ENCODE measurements at places on chromosomes 2 and 18.
A peak's percentile ranks its signal among the peaks of the same experiment; 100 is the strongest.

- no peak for DNase-seq
Measured at GRCh38 chr2:68235090-68235489, 17.2 kb downstream of the PPP3R1 start.

- no peak for DNase-seq
Measured at GRCh38 chr2:216596980-216597509, 36.2 kb upstream of the IGFBP2 start.

DNA sequence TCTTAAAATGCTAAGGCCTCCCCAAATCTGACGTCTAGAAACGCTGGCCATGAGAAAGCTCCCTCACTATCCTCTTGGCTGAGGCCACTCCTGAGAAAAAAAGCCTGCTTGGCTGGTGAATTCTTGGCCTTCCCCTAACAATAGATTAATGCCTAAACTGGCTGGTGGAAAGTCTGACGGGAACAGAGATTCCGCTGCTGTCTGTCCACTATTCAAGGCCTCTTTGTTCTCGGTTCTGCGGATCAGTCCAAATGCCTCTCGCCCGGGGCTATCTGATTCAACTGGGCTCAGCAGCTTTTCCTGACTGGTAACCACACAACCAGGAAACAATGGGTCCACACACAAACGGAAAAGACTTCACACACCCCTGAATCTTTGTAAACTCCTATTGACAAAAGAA is 27.2 kb downstream of the PXDN start:
- no peak for DNase-seq

- peak; percentile 17 for DNase-seq
Measured at GRCh38 chr2:217795706-217796465, 206.9 kb downstream of the TNS1 start.

DNA sequence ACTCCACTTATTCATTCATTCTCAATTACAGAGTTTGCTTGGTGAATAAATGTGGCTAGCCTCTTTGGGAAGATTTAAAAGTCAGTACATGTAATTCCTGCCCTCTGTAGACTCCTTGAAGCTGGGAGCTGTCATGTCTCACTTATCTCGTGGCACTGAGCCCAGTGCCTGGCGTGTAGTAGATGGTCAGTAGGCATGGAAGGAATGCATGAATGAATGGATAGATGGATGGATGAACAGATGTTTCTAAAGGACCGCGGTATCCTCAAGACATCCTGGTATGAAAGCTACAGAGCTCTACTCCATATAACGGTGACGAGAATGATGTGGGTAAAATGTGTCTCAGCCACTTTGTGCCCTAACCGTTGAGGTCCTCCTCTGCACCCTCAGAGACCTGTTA is 83.0 kb downstream of the MARCO start:
- DNase-seq, result no peak

DNA sequence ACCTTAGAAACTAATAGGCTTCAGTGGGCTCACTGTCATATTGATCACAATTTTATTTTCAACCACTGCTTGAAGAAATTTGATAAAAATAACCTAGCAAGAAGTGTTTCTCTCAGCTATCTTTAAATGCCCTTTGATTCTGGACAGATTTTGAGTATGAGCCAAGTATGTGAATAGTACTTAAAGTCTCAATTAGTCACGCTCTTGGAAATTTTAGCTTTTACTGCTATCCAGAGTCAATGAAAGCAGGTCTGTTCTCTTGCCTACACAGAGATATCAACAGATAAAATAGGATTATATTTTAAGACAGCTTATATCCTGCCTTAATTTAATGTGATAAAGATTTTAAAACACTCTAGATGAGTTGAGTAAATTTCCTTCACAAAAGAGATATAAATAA is 337.3 kb downstream of the CBLN2 start:
- DNase-seq, result no peak

GRCh38 chr2:171703574-171704347 is 16.5 kb downstream of the DYNC1I2 start:
- DNase-seq, result no peak

DNA sequence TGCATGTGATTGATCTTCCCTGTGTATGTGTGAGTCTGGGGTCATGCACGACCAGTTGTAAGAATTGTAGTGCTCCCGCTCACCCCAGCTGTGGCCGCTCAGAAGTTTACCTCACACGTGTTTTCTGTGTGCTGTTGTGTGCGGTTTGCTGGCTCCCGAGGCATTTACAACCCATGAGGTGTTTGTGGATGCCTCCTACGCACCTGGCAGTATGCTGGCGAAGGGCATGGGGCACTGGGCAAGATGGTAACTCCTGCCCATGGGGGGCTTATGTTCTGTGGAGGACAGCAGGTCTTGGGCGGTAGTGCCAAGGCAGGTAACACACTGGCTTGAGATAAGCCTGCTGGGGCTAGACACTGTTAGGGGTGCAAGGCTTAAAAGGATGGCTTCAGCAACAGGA is 102.6 kb upstream of the HS6ST1 start:
- DNase-seq, result peak; percentile 19

DNA sequence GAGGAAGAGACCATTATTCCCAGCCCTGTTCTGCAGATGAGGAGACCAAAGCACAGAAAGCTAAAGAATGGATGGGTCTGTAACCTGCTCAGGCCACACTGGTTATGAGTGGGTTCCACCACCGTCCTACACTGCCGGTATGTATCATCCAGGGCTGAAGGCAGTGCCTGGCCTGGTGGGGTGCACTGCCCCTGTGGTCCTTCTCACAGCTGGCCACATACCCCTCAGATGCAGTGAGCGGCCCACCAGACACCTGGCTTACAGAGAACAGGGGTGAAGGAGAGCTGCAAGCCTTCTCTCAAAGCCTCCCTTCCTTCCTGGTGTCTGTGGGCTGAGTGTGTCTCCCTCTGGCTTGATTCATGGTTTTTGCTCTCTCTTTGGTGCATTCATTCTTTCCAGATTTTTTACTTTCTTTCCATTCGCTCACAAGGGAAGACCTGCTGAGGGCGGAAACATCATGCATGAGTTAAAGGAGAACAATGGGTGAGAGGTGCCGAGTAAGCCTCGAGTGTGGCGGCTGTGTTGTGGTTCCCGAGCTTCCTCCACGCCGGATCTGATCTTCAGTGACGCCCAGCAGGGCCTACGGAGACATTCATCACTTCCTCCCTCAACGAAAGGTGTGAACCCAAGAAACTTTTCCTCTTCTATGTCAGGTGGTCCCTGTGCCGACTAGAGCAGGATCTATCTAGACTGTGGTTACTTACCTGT is 62.1 kb upstream of the REL start:
- peak; percentile 87 for DNase-seq

GRCh38 chr2:233354971-233355574 is 779 bp downstream of the DGKD start:
- DNase-seq, result peak; percentile 71

- DNase-seq, result no peak
Measured at GRCh38 chr2:80519699-80520291, 215.2 kb upstream of the LRRTM1 start.

GRCh38 chr2:217919781-217920351 is 82.9 kb downstream of the TNS1 start:
- DNase-seq, result no peak

GRCh38 chr2:85212841-85213240 is 79.6 kb downstream of the TCF7L1 start:
- no peak for DNase-seq

DNA sequence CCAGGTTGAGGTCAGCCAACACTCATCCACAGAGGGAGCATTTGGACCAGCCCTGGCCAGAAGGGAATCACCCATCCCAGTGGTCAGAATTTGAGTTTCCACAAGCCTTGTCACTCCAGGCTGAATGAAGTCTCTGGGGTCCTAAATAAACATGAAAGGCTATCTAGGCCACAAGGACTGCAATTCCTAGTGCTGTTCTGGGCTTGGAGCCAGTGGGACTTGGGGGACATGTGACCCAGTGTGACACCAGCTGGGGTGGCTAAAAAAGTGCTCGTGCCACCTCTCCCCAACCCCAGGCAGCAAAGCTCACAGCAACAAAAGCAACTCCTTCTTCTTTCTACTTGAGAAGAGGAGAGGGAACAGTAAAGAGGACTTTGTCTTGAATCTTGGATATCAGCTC is 91.7 kb downstream of the MDH1 start:
- no peak for DNase-seq

DNA sequence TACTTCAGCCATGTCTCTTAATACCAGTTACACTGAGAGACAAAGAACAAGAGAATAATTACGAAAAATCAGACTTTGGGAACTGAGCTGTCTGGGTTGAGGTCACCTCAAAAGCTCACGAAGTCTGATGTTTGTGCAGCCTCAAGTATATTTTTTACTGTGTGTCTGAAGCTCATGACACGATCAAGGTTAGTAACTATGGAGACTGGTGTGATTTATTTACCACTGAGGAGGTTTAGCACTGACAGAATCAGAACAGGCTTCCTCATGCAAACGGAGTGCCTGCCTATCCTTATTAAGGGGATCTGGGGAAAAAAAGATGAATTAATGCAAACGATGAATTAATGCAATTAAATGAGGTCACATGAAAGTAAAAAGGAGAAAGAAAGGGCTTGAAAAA is 61.1 kb upstream of the RAPH1 start:
- DNase-seq, result no peak

GRCh38 chr18:67467188-67467587 is 49.3 kb downstream of the DSEL start:
- DNase-seq, result no peak

DNA sequence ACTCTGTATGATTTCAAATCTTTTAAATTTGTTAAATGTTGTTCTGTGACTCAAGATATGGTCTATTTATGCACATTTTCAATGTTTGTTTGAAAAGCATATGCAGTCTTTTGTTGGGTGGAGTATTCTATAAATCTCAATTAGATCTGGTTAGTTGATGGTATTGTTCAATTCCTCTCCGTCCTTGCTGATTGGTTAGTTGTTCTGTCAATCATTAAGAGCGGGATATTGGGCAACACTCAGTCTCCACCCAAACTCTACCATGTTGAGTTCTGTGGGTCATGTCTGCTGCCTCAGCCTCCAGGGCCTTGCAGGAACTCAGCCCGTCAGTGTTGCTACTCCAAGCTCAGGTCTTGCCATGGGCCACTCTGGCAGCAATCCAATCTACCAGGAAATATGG is 118.9 kb downstream of the VWA3B start:
- DNase-seq, result no peak

- no peak for DNase-seq
Measured at GRCh38 chr2:100064592-100065428, 77.6 kb downstream of the AFF3 start.

GRCh38 chr2:113831161-113831560 is 58.7 kb upstream of the ACTR3 start:
- no peak for DNase-seq

- DNase-seq, result no peak
Measured at GRCh38 chr2:9463698-9464034, 10.7 kb upstream of the IAH1 start.

DNA sequence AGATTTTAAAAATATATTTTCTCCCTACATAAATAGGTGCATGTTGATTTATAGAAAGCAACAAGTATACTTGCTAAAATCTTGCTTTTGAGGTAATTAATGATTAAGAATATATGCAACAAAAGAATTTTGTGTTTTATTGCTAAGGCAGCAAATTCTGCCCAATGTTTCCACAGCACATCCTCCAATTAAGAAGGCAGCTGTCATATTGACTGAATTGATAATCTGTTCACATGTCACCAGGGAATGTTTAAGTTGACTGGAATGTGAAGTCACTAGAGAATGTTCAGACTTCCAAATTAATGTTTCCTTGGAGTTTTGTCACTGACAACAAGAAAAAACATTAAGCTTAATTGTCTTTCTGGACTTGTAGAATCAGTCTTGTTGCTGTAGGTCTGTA is 1602.7 kb upstream of the SLC39A10 start:
- no peak for DNase-seq
